ENCODE measurements at places on chromosomes 7 and 10.

DNA sequence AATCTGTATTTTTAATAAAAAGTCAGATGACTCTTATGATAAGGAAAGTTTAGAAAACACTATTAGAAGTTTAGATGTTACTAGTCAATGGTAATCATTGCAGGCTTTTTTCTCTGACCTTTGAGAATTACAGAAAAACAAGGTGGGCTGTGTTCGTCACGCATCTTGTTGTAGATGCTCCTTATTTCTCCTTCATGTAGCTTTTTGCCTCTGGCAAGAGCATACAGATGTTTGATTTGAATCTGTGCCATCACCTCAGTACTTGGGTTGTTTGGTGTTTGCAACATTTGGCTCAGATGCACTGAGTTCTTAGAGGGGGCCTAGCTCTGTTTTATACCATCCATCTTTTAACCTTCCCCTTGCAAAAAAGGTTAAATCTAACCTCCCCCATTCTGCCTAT is 11.5 kb downstream of the TAS2R16 start:
- DNase-seq, result no peak

GRCh38 chr7:49773218-49773935 is at the start of gene VWC2:
Gene VWC2, plus strand, starts transcription at chr7:49773638. Its CDS starts 1,798 bp downstream, at chr7:49775436.
- no peak for DNase-seq

GRCh38 chr10:132365102-132365501 is 31.9 kb upstream of the PWWP2B start:
- DNase-seq, result no peak

- DNase-seq, result no peak
Observed at GRCh38 chr7:19397911-19398310, 252.7 kb upstream of the FERD3L start.

GRCh38 chr10:116554628-116555027 is 8.9 kb downstream of the PNLIP start:
- no peak for DNase-seq

DNA sequence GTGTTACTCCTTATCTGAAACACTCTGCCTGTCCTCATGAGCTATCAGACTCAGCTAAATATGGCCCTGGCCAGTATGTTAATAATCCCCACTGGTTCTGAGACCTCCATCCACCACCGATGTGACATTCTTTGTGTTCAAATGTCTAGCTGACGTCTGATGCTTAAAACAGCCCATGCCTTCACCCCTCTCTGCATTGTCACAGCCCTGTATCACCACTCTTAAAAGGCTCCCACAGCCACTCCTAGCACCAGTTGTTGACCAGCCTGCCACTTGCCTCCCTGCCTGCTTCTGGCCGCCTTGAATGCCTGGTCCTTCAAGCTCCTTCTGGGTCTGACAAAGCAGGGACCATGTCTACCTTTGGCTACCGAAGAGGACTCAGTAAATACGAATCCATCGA is at the start of gene LMOD2:
Gene LMOD2 (plus strand): TSS at position 253 of the 400 bp plus-strand sequence. CDS start 98 bp downstream, at position 351.
- no peak for DNase-seq

DNA sequence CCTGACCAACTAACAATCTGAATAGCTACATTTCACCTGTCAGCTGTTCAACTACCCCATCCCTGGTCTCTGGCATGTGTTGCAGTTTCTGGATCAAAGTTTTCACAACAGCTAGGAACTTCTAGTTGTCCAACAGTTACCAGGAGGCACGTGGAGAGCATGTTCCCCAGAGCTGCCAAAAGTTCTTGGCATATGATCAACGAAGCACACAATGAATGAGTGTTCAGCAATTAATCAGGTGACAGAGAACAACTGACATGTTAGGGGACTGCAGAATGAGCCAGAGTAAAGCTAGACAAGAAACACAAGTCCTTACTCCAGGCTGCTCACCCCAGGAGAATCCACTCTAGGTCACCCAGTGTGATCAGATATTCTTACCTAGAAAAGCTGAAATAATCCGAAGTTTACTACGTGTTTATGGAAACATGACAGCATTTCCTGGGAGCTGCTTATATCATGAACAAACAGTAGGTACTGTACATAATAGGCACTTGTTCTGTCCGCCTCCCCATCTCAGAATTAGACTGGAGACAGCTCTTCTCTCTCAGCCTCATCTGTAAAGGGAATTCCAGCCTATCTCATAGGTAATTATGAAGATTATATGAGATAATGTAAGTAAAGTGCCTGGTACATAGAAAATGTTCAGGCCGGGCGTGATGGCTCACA is 50.6 kb downstream of the ZNF438 start:
- DNase-seq, result no peak

- DNase-seq, result no peak
Observed at GRCh38 chr10:24518411-24518810, 205.3 kb downstream of the ARHGAP21 start.

GRCh38 chr7:20114468-20114867 is 102.7 kb downstream of the MACC1 start:
- DNase-seq, result no peak

DNA sequence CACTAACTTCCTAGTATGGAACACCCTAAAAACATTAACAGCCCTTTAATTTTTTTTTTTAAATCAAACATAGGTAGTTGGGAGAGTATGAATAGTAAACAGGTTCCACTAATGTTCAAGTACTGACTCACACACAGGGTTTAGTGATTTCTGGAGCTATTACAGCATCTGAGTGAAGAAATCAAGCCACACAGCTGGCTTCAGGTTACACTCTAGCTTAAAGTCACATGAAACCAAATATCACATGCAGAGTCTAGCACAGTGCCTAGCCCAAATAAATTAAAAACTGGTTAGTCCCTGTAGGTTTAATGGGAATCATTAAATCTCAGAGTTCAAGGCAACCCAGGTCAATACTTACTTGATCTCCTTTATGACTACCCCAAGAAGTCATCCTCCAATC is 11.6 kb downstream of the PANK1 start:
- no peak for DNase-seq

GRCh38 chr10:98436704-98437103 is 10.0 kb downstream of the HPS1 start:
- DNase-seq, result no peak

DNA sequence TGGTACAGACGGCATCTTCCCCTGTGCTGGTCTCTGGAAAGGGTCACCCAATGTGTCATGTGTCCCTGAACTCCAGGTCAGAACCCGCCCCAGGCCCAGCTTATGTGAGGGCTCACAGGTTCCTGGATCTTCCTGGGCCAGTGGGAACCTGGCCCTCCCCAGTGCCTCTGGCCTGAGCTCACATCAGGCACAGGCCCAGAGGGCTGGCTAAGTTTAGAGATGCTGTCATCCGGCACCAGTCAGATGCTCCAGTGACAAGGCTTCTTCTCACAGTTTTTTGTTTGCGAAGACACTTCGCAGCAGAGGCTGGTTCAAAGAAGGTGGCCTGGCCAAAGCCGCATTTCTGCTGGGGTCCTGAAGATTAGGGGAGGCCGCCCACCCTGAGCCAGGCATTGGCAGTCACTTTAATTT is 11.8 kb downstream of the CAMK2B start:
- DNase-seq, result no peak

- no peak for DNase-seq
Observed at GRCh38 chr7:149409895-149410294, 51.0 kb downstream of the ZNF777 start.

DNA sequence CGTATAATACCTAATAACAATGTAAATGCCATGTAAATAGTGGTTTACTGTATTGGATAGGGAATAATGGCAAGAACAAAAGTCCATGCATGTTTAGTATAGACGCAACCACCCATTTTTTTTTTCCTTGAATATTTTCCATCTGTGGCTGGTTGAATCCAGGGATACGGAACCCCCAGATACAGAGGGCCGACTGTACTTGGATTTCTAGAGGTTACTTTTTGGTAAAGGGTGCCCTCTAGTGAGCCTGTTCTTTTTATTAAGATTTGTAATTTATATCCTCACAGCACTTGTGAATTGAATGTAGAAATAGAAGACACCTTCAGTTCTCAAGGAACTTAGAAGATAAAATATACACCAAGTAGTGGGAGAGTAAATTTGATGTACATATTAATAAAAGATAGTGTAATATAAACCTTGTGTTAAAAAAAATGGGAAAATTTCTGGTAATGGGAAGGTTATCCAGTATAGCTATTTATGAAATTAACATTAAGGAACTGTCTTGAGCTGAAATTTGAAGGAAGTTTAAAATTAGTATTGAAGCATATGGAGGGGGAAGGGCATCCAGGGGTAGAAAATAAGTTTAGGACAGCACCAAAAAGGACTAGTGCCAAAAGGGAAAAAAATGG is 32.0 kb downstream of the EXOC6 start:
- DNase-seq, result no peak

- no peak for DNase-seq
Observed at GRCh38 chr10:60299961-60300883, 89.5 kb downstream of the ANK3 start.

GRCh38 chr7:50607524-50608125 is 42.4 kb upstream of the DDC start:
- DNase-seq, result no peak

DNA sequence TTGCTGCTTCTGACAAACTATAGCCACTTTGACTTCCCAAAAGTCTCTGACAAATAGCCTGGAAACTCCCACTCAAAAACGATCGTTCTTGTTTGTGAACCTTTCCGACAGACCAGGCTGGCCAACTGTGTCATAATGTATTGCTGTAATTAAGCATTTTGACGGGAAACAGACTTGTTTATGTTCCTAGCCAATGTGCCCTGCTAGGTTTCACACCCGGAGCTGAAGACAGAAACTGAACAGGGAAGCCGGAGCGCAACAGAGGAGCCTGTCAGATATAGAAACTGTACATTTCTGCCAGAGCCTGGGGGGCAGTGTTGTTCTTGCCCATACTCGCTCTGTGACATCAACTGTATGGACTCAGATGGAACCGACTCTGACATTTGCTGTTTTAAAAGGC is 55.3 kb upstream of the C7orf33 start:
- DNase-seq, result no peak

GRCh38 chr10:129859536-129859935 is 104.5 kb downstream of the EBF3 start:
- DNase-seq, result no peak

GRCh38 chr10:8041284-8041991 is 13.1 kb upstream of the GATA3 start:
- no peak for DNase-seq

- no peak for DNase-seq
Observed at GRCh38 chr7:42407833-42408232, 170.8 kb upstream of the GLI3 start.

GRCh38 chr10:45395554-45395953 is 21.5 kb downstream of the ALOX5 start:
- no peak for DNase-seq

DNA sequence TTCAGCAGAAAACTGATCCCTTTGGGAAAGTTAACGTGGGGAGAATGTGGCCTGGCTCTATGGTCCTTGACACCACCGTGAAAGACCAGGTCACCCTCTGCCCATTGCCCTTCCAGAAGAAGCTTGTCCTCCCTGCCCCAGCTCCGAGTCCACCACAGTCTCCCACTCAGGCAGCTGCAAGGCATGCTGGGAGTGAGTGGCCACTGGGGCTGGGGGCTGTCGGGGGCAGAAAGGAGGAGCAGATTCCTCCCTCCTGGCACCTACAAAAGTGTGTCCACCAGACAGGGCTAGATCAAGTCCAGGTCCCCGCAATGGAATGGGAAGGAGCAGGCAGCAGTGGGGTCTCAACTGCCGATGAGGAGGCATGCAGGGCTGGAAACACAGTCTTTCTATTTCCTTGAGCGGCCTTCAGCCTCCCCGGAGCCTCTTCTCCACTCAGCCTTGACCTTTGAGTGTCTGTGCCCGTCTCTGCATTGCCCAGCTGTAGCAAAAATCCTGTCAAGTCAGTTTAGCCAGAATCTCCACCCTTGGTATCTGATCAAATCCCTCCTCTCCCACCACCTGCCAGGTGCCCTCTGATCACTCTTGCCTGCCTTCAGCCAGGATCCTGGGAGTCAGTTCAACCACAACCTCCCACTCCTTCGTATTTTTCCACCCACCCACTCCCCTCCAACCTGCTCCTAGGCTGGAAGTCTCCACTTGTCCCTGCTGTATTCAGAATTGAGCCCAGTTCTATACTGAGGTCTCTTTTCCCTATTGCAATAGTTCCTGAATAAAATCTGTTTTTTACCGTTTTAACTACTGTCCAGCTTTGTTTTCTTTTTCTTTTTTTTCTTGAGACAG is 6.9 kb upstream of the ZNF316 start:
- DNase-seq, result no peak

- no peak for DNase-seq
Observed at GRCh38 chr10:62626817-62627216, 177.7 kb upstream of the ADO start.

DNA sequence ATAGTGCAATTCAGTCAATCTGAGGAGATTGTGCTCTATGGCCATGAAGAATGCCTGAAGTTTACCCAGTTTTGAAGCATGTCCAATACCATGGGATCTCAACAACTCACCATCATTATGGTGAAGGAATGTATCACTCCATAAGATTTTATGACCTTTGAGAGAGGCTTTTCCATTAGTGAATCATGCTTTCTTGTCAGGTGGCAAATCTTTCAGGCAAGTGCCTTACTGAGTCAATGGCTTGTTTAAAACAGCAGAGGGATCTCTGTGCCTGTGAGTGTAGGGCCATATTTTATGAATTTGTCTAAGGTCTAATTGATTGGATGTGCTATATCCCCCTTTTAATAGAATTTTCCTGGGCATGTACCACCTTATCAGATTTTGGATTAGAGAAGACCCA is 131.5 kb downstream of the CCDC7 start:
- DNase-seq, result no peak

DNA sequence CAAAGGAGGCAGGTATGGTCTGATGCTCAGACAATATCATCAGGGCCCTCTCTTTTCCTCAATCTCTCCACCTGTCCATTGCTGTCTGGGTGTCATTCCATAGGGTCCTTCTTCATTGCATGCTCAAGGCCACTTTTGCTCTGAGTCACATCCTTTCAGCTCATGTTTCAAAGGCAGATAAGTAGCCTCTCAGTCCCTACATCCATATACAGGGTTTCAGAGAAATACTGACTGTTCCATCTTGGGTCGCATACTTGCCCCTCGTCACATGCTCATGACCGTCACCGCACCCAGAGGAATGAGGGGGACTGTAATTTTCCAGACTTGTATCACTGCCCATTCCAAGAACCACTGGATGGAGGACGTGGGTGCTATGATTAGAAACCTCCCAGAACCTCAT is 93.4 kb downstream of the FAM107B start:
- DNase-seq, result no peak

- no peak for DNase-seq
Observed at GRCh38 chr7:29609162-29610037, 45.8 kb downstream of the PRR15 start.

DNA sequence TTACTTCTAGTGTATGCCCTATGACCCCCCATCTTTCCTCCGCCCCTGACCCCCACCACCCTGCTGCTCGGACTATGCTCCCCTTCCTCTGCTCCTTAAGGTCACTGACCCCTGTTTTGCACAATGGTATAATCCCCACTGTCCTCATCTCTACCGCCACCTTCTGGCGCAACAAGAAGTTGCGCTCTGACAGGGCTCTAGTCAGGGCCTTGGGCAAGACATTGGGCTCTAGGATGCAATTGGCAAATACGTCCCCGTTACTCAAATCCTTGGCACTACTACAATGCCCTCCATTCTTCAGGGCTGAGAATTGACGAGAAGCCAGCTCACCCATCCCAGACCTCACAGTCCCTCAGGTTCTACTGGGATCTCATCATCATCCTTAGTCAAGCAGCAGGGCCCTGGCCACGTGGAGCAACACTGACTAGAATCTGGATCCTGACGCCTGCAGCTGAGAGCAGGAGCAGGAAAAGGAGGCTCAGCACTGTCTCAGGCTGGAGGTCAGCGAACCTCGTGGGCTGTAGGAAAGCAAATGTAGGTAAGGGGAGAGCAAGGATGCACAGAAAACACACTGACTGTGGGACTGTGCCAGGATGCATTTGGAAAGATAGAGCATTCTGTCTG is 10.6 kb downstream of the LRIT2 start:
- no peak for DNase-seq

- no peak for DNase-seq
Observed at GRCh38 chr10:31207636-31208035, 111.4 kb upstream of the ZEB1 start.

Data from omental fat pad (tissue), 4 donors.